ENCODE measurements at places on chromosomes 4 and X.

GRCh38 chr4:129788486-129788885 lies 692.5 kb downstream of the C4orf33 start:
- no peak for DNase-seq

DNA sequence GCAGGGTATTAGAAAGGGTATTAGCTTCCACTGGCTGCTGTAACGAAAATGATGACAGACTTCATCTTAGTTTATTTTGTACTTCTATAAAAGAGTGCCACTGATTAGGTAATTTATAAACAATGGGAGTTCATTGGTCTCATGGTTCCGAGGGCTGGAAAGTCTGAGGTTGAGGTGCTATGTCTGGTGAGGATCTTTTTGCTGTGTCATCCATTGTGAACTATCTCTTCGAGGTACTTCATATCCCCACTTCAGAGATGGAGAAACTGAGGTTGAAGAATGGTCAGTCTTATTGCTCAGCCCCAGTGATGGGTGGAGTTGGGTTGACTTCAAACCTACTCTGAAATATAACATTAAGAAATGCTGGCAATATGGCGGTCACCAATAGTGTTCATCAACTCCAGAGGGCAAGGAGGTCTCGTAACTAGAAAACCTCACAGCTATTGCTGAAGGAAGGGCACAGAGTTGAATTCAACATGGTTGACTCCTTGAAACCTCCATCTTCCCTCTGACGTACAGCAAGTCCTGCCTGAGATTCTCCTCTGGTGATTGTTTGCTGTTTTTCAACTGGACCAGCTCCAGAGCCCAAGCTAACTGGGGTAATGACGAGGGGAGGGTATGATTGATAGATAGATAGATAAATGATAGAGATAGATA lies 53.6 kb upstream of the SHOX start:
- DNase-seq: no peak

DNA sequence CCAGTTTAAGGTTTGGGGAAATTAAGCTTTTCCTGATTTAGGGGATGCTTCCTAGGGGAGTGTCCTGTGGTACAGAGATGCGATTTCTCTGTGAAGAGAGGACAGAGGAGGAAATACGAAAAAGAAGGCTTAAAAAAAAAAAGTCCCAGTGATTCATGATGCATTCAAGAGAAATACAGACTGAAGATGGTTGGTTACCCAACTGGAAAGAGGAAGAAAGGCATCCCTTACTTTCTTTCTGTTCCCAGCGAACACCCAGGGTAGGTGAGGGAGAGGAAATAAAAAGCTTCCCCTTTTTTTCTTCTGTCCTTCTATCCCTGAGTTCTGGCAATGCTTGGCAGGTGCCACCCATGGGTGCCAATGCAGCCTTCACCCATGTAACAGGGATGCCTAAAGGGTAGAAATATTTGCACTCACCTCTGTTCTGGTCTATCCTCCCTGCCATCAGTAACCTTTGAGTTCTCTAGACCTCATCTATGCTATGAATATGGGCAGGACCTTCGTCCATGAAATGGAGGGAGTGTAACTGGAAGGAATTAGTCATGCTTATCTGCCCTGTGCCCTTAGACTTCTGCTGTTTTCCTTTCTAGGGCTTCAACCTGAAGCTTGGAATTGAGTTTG lies 230.1 kb upstream of the GALNTL6 start:
- DNase-seq: no peak

GRCh38 chr4:140149846-140150635 lies 3.9 kb downstream of the MAML3 start:
- peak; percentile 73 for DNase-seq

DNA sequence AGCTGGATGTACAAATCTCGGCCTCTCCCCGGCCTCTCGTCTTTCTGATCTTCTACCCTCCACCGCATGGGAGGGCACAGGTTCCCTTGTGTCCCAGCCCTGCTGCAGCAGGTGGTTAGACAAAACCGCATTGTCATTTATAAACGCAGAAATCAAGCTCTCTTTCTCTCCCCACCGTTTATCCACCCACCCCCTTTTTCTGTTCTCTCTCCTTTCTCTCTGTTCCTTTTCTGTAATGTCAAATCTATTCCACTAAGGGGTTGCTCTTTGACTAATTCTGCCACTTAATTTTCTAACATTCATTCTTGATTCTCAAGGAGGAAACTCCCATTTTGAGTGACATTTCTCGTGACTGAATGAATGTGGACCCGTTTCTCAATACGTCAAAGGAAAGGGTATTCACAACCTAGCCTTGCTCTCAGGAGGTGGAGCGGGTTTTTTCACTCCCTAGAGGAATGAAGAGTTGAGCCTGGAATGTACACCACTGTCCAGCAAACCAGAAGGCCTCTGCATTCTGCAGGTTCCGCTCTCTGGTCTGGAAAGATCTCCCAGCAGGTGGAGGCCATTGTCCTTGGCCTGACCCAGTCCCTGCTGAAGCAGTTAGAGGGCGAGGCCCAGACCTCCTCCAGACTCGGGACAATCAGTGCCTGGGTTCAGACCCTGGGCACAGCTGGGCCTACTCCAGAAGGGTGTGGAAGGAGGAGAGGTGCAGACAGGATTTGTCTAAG lies 70.9 kb upstream of the ENPP6 start:
- DNase-seq: no peak

DNA sequence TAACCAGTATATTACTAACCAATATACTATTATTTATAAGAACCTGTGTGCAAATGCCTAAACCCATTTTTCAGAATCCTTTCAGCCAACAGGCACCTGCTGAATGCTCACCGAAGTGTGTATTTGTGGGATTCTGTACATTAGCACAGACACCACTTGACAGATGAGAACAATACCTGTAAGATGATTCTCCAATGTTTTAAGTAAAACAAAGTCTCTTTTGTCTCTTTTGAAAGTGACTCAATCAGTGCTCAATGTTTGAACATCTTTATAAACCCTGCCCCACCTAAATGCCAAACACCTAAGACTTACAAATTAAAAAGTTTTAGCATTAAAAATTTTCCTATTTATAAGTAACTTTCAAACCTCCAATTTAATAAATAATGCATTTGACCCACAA lies 763 bp downstream of the ASB9 start:
- no peak for DNase-seq

DNA sequence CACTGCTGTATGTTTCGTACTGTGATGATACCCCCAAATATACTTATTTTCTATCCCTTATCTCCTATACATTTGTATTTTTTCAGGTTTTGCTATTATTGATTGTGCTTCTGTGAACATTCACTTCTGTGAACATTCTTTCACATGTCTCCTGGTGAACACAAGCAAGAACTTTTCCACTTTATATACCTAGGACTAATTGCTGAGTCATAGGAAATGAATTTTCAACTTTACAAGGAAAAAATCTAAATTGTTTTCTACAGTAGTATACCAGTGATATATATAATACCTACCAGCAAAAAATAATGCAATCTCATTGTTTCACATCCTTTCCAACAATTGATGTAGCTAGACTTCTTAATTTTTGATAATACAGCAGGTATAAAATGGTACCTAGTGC lies 139.5 kb upstream of the MAGEB18 start:
- DNase-seq: no peak

GRCh38 chr4:110795971-110796370 lies 173.1 kb upstream of the PITX2 start:
- DNase-seq: no peak

DNA sequence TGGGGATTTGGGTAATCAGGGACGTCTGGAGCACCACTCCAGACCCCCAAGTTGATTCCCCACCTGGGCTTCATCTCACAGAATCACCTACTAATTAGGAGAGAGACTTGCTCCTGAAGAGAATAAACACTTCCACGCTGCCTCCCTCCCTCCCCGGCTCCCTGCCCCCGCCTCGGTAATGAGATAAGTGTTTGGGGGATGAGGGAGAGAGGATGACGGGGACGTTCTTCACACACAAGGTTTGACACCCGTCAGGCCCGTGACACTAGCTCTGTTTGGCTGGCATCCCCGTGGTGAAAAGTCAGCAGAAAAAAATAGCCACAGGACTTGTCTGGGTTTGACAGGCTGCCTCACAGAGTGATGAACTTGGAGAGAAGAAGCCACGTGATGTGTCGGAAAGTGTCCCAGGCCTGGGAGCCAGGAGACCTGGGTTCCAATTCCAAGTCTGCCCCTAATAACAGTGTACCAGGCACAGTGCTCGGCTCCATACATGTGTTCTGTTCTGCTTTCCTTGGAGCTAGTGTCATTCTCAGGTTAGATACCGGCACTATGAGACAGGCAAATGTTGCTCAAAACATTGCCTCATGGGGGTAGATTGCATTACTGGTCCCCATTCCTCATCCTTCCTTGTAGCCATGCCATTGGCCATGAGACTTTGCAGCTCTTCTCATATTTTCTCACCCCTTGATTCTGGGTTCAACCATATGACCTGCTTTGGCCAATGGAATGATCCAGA lies 578.0 kb downstream of the BCOR start:
- no peak for DNase-seq

- no peak for DNase-seq
Observed at GRCh38 chr4:143616771-143617170, 83.7 kb downstream of the FREM3 start.

- no peak for DNase-seq
Observed at GRCh38 chr4:1172971-1173757, 781 bp upstream of the SPON2 start.

- DNase-seq: peak; percentile 48
Observed at GRCh38 chrX:150547375-150548115, 20.9 kb upstream of the MTM1 start.

DNA sequence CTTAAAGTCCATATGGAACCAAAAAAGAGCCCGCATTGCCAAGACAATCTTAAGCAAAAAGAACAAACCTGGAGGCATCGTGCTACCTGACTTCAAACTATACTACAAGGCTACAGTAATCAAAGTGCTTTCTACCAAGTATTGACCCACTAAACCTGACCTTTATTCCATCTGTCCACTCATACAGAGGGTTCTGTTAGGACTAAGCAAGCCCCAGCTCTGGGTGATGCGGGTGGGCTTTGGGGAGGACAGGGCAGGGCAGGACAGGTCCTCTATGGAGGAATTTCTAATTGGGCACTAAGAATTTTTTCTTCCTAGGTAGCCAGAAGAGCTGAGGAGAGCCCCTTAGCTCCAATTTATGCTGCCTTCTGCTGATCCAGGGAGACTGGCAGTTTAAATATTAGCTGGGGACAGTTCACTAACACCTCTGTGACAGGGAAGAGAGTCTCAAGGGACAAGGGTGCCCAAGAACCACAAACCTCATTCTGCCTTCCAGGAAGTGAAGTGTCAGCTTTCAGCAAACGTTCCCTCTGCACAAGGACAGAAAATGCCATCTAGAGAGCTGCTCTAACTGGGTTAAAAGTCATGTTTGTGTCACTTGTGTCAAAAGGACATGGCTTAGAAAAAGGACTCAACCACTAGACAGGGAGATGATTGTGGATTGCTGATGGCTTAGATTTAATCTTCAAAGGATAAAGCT lies 143.2 kb downstream of the KIT start:
- no peak for DNase-seq

- no peak for DNase-seq
Observed at GRCh38 chr4:120829113-120829831, 93.3 kb downstream of the PRDM5 start.

DNA sequence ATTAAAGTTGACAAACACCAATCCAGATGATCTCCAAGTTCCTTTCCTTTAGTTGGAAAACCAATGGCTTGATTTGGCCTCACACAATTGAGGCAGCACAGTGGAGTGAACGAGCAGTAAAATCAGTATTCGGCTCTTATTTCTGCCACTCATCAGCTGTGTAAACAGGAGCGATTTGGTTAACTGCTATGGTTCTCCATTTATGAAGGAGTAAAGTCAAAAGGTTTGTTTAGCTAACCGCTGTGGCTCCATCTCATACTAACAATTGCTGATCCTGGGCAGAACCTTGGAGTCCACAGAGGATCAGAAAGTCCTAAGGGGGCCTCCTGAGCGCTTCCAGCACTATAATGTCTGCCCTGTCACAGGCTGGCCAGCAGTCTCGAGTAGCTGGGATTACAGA lies 54.5 kb upstream of the EXOC1L start:
- DNase-seq: no peak

GRCh38 chrX:37677765-37678164 lies 7.8 kb upstream of the XK start:
- no peak for DNase-seq

- DNase-seq: peak; percentile 12
Observed at GRCh38 chrX:110146521-110146920, 143.6 kb downstream of the TMEM164 start.

DNA sequence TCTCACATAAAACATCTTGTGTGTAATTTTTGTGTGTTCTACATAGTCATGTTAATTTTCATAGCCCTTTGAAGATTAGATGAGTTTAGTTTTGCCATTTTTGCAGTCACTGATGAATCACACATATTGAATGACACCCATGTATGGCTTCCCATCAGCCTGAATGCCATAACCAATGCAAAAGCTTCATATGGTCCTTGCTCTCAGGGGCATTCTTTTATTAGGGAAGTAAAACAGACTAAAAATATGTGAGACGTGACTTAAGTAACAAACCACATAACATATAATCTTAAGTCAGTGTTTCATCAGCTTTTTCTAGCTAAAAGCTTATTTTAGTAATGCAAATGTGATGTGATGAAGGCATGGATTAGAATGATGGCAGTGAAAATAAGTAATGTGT lies 8.2 kb downstream of the SLC25A4 start:
- no peak for DNase-seq

GRCh38 chr4:185374573-185374972 lies 21.2 kb downstream of the LRP2BP start:
- no peak for DNase-seq

- no peak for DNase-seq
Observed at GRCh38 chrX:110259117-110259516, 58.8 kb downstream of the AMMECR1 start.

- no peak for DNase-seq
Observed at GRCh38 chr4:100287534-100287933, 97.3 kb upstream of the DDIT4L start.

DNA sequence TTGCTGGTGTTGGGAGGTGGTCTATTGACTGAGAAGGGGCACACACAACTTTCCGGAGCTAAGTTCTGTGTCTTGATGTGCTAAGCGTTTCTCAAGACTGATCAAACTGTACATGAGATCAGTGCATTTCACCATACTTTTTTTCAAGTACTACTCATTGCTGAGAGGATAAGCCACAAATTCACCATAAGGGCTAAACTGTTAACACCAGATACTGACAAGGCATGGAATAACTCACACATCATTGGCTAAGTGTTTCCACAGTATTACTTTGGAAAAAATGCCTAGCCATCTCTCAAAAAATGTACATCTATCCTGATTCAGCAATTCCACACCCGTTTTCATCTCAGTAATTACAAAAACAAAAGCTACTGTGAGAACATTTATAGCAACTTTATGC lies 13.0 kb downstream of the RBMX start:
- no peak for DNase-seq
